ENCODE measurements at places on chromosomes 12 and 14.

- no peak for DNase-seq
These were observed 28.6 kb downstream of the CHFR start for GRCh38 chr12:132858718-132859266.

DNA sequence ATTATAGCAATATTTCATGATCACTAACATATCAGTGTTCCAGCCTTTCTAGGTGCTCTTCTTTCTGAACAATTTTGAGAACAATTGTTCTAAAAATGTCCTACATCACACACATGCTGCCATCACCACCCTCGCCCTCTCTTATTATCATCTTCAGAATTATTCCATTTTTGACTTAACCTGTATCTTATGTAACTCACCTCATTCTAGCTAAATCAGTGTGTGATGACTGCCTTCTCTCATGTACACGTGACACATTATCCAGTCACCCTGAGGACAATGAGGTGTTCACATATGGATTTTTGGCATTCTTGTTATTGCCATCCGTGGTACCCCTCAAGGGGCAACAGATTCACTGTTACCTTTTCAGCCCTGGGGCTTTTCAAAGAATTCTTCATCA, 87.3 kb downstream of the RFX4 start:
- DNase-seq: no peak

DNA sequence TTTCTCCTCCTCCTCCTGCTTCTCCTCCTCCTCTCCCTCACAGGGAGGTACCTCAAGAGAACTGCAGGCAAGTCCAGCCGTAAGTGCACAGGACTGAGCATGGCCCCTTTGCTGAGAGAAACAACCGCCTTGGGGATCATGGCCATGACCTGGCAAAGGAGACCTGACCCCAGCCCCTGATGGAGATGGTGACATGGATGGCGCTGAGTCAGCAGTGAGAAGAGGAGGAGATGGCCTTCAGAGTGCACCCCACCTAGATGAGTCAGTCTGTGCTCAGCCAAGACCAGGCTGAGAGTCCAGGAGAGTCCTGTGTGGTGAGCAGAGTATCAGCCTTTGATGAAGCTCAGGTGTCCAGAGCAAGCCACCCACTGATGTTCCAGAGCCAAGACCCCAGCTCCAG, 36.4 kb downstream of the MEG3 start:
- no peak for DNase-seq

- DNase-seq: no peak
These were observed 28.9 kb downstream of the RTRAF start for GRCh38 chr14:52018252-52018651.

DNA sequence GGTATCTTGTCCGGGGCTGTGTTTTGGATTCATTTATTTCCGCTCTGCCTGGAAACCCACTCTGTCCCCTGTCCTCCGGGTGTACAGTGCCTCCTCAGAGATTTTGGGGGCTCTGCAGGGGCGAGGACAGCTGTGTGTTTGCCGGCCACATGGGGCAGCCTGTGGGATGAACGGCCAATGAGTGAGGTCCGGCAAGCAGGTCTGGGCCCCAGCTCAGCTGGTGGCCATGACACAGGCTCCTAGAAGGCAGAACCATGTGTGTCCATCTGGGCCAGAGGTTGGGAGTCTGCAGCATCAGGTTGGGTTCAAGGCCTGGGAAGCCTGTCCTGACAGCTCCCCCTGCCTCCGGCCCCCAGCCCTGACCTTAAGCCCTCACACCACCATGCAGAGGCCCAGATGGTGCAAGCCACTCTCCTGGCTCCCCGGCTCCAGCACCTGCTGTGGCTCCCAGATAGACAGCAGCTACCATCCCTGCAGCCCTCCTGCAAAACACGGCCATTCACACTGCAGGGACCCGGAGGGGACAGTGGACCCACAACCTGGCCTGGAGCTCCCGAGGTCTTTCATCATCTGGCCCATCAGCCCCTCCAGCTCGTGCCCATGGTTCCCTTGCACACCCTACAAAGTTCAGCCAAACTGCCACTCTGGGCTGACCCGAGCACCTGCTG, 220.1 kb upstream of the C14orf180 start:
- no peak for DNase-seq

Measured in kidney glomerular epithelial cell (primary cell).